ENCODE measurements at places on chromosomes 5 and 9.

DNA sequence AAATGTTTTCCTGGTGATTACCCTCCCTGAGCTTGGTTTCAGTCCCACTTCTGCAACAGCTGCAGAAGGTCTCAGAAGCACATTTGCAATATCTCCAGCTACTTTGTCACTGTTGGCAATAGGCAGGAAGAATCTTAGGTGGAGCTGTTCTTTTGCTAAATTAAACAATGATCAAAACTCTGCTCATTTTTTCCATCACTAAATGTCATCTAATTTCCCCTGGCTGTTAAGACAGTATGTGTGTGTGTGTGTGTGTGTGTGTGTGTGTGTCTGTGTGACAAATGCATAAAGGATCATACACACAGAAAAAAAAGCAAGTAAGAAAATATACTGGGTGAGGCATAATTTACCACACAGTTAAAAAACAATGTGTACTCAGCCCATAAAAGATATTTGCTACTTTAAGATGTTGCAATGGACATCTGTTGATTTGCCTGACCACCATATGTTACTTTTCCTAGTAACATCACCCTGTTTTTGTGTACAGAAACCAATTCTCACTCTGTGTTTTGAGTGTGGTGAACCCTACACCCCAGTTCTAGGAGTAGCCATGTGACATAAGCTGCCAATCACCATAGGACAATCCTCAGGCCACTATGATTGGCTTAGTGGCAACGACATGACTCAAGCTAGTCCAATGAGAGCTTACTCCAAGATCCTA lies 572.6 kb upstream of the CLINT1 start:
- DNase-seq: no peak

DNA sequence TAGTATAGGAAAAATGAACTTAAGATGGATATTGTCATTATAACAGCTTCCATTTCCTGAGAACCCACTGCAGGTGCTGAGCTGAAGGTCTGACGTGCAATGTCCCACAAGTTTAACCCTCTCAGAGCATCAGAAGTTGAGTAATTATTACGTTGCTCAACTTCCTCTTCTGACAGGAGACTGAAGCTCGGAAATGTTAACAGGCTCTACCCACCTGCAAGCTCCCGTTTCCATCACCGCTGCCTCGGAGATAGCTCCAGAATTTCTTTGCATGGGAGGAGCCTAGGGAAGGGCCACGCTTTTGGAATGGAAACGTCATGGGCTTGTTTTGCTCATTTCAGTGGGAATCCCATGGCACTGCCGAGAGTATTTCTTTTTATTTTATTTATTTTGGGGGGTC lies 1.0 kb upstream of the NTMT1 start:
- DNase-seq: no peak

DNA sequence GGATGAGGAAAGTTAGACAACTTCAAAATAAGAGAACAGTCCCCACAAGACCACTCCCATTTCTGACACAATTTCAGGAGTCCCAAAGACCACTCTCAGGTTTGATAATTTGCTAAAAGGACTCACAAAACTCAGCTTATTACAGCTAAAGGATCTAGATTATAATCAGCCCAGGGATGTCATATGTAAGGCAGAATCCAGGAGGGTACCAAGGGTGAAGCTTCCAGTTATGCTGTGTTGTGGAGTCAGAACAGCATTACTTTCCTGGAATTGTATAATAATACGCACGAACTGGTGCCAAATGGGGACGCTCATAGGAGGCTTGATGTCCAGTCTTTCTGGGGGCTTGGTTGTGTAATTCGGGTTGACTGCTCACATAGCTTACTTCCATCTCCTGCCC lies 55.4 kb downstream of the SLC27A6 start:
- DNase-seq: no peak

DNA sequence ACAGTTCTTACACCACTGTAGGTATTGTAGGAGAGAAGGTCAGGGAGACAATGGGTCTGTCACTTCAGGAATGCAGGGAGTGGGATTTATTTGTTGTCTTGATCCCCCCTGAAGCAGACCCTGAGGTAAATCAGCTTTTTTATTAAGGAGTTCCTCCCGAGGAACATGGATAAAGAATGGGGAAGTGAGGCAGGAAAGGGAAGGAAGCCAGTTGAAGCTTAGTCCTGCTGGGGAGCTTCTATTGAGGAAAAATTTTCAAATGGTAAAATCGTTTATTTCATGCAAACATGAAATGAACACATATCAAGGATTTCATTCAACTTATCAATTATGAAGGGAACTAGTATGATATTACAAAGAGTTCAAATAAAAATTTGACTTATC lies 318.6 kb upstream of the PIK3R1 start:
- DNase-seq: no peak

GRCh38 chr9:132094314-132094791 lies 14.7 kb upstream of the MED27 start:
- no peak for DNase-seq

DNA sequence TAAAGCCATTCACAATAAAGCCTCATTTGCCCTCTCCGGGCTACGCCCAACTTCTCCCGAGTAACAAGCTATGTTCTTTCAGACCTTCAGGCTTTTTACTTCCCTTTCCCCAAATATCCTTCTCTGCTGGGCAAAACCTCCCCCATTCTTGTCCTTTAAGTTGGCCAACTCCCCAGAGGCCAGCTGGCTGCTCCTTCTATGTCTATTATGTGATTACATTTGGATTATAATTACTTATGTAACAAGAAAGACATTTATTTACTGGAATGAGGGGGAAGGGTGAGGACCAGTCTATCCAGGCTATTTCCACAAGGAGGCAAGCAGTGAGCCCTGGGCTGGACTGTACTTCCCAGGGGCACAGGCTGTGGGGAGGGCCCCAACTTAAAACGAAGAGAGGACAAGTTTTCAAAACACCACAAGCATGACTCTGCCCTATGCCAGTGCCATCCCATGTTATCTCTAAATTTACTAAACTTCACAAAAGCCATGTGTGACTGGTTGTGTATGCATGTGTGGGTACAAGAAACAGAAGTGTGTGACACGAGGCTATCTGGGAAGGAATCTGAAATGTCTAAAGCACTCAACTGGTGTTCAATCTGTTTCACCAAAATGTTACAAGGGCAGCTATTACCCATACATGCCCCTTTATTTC lies 84.5 kb downstream of the GNAQ start:
- no peak for DNase-seq

- no peak for DNase-seq
These were observed 6.4 kb downstream of the LMBRD2 start for GRCh38 chr5:36145311-36145710.

DNA sequence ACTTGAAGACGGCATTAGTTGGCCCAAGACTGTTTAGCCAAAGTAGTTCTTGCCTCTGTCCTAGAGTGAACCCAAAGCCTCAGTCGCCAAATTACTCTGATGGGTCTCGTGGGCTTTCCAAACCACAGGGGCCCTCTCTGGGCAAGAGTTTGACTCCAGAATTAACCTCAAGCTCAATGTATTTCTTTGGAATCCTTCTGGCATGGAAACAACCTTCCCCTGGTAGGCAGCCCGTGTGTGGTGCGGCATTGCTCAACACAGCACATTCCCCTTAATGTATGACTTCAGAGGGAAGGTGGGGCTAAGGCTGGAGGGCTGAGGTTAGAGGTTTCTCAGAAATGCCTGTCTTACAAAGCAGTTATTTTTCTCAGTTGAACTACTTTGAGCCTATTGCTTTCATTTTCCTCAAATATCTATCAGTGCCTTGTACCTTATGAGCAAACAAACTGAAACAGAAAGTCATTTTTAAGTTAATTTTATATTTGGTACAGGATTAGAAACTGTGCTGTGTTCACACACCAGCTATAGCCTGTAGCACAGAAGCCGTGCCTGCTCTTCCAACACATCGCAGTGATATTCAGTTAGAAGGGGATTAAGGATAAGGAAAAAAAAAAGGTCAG lies 123.9 kb upstream of the HAPLN1 start:
- no peak for DNase-seq

DNA sequence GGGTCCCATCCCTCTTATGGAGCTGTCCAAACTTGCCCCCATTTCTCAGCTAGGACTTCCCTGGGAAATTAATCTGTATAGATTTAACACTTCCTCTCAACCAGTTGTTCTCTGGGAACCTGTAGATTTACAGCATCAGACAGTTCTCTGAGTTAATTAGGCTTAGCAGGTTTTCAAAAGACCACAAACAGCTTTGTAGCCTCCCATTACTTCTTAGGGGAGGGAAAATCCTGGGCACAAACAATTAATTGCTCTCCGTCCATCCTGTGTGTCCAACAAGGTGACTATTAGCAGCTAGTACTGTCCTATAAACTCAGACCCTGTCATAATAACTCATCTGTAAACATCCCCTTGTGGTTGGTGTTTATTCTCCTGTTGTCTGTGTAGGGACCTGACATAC lies 197.9 kb downstream of the GOLPH3 start:
- no peak for DNase-seq

GRCh38 chr9:131522257-131523085 lies 8.6 kb downstream of the UCK1 start:
- no peak for DNase-seq

DNA sequence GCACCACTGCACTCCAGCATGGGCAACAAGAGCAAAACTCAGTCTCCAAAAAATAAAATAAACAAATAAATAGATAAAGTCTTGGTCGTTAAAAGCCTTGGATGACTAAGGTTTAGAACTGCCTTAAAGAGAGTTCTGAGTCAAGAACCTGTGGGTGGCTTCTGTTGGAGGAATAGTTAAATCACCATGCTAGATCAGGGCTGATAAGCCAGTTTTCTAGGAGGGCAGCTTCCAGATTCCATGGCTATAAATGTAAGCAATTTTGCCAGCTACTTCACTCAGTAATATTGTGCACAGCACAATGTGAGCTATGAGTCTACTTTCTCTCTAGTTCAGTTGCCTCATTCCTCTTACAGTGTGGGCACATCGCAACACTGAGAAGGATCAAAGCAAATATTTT lies 242.1 kb upstream of the NUDT12 start:
- no peak for DNase-seq

GRCh38 chr5:7325975-7326913 lies 69.7 kb upstream of the ADCY2 start:
- DNase-seq: no peak

DNA sequence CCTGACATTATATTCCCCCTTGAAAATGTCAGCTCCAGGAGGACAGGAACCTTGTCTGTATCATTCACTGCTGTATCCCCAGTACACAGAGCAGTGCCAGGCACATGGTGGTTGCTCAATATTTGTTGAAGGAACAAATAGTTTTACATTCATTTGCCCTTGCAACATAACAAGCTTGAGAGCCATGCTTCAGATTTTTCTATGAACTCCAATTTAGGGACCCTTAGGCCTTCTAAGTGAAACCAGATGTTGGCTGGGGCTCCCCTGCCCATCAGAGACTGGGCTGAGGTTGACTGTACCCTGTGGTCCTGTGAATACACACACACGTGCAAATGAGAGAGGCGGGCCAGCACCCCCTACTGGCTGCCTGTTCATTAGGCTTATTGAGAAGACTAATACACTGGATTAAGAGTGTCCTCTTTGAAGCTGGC lies 214.9 kb upstream of the WWC1 start:
- DNase-seq: no peak

- no peak for DNase-seq
These were observed 5.7 kb upstream of the TRAF1 start for GRCh38 chr9:120932086-120932823.

- no peak for DNase-seq
These were observed 122.5 kb downstream of the LHFPL2 start for GRCh38 chr5:78526049-78526525.

GRCh38 chr5:97125125-97125683 lies 17.2 kb downstream of the LIX1 start:
- no peak for DNase-seq

GRCh38 chr5:97062046-97062445 lies 80.4 kb downstream of the LIX1 start:
- no peak for DNase-seq

DNA sequence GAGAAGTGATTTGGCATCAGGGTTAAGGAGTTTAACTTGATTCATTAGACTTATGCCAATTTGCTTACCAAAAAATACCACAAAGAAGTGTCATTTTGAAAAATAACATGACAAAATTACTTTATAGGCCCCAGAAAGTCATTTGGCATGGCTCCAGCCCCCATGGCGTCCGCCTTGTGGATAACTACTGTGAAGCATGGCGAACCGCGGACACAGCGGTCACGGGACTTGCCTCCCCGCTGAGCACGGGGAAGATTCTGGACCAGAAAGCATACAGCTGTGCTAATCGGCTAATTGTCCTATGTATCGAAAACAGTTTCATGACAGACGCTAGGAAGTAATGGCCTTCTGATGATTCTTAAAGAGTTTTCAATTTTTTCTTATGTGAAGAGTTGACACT lies 35.4 kb upstream of the TGFBR1 start:
- DNase-seq: no peak

DNA sequence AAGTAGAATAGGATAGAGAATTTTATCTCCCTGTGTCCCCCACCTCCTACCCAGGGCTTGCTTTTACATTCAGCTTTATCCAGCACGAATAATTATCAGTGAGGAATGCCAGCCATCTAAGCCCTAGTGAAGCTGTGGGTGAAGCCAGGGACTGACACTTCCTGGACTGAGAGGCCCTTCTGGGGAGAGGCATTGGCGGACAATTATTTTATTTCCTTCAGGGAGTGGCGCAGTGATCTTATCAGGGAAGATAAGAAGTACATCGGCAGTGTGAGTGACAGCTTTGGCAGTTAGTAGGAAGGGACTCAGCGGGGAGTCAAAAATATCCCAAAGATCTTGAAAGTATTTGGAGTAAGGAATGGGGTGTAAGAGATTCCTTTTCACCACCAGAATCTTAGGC lies 34.9 kb upstream of the RPS23 start:
- DNase-seq: no peak

DNA sequence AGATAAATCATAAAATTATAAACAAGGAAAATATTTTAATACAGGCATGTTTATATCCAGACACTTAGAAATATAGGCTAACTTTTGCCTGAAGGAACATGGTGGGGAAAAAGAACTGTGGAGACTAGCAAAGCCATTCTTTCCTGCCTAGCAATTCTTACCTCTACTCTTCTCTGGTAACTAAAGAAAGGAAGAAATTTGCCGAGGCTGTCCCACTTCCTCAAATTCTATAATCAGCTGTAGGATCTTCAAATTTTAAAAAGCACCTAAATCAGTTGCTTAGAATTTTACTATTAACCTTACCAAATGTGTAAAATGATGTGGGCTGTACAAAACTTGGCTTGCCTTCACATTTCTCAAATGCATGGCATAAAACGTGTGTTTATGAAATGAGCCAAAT lies 249.1 kb upstream of the SMARCA2 start:
- no peak for DNase-seq
